Stimulated activated CD8-positive, alpha-beta memory T cell treated with anti-CD3 and anti-CD28 coated beads, Interleukin-4, amount 100 ng/mL, for 4 hours (primary cell): ENCODE measurements at places on chromosomes 5 and 9.

DNA sequence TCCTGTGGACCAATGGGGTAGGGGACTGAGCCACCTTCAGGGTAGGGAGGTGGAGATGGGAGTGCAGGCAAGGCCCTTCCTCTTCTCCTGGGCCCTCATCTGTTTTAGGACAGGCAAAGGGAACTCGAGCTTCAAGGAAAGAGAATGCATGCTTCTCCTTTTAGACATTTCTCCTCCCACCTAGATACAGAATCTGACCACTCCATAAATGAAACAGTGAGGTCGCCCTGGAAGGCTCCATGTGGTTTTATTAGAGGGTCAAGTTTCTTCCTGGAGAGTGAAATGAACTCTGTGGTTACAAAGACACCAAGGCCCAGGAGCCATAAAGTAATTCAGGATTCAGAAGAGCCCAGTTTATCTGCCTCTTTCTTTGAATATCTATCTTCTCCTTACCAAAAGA, 14.9 kb downstream of the LHFPL2 start:
- DNase-seq = no peak

- DNase-seq = no peak
These were observed 84.5 kb upstream of the CTNNA1 start for GRCh38 chr5:138668451-138669380.

DNA sequence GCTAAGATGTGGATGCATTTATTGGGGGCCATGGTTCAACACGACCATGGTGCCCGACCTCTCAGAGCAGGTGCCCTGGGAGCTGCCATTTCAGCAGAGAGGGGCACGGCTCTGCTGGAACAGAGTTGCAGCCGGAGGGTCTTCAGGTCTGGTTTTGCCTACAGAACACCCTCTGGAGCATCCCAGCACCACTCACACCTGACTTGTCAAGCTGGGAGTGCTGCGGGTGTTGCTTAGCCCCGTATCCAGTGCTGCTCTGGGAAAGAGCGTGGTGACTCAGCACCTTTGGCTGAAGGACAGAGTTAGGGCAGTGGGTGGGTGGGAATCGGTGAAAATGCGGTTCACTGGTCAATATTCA, 36.5 kb upstream of the IRX4 start:
- DNase-seq = no peak

GRCh38 chr5:73686912-73687311, 60.9 kb downstream of the ARHGEF28 start:
- DNase-seq = no peak

- DNase-seq = no peak
These were observed 110.1 kb downstream of the MED27 start for GRCh38 chr9:131969469-131969989.

GRCh38 chr9:99103054-99103895, 1.6 kb upstream of the TGFBR1 start:
- no peak for DNase-seq

GRCh38 chr5:10671041-10672008, 89.7 kb downstream of the DAP start:
- no peak for DNase-seq

DNA sequence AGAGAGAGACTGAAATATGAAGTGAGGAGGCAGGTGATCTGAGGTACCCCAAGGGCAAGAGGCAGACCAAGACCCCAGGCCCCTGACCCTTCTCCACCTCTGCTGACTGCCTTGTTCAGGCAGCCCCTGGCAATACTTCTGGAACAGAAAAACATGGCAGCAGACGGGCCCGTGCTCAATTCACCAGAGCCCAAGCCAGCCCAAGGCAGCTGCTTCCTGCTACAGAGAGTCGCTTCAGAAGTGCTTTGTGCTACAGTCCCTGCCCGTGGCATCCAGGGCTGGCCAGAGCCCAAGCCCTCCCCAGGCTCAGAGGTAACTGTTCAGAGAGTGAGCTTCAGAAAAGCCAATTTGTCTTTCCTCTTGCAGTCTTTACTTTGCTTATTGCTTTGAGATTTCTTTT, 151.4 kb upstream of the FSTL4 start:
- no peak for DNase-seq

DNA sequence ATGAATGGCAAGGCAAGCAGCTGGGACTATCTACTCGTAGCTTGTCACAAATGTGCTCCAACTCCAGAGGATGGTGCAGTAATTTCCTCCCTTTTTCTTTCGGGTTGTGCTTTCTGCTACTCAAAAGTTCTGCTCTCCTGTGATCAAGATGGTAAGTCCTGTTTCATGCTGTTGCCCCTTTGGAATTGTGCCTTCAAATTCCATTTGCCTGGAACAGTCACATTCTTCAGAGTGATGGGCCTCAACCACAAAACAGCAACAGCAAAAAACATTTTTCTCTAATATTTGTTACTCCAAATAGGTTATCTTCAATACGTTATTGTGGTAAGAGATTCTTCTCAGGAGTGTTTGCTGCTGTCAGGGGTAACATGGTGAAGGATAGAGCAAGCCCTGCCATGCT, 209.3 kb downstream of the PALM2AKAP2 start:
- no peak for DNase-seq

- DNase-seq = no peak
These were observed 22.3 kb downstream of the PDE8B start for GRCh38 chr5:77232574-77233358.

- DNase-seq = no peak
These were observed 378.3 kb downstream of the KCTD16 start for GRCh38 chr5:144548936-144549335.

- no peak for DNase-seq
These were observed 737 bp downstream of the RNF180 start for GRCh38 chr5:64166201-64166959.

GRCh38 chr5:112084149-112084548, 327.2 kb upstream of the NREP start:
- no peak for DNase-seq

DNA sequence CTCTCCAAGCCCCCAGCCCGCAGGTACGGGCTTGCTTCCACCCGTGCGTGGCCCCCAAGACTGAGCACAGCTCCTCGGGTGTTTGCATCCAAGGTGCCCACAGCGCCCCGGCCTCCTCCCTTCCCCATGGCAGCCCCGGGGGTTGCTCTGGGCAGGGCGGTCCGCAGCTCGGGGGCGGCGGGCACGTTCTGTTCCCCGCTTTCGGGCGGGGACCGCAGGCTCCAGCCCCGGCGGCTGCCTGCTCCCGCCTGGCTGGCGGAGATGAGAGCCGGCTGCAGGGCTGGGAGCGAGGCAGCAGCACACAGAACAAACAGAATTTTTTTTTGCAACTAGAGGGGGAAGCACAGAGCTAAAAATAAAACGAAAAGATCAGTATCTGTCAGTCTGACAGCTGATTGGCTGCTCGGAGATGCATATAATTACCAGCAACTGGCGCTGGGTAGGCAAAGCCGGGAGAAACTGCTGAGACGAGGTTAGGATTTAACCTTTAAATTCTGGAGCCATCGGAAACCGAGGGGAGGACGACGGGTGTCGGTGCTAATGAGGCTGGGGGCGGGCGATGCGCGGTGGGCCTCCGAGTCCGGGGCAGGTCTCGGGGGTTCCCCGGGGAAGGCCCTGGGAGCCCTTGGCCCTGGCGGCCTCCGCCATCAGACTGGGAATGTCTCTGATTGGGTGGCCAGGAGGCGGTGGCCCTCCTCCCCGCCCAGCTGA, 142.7 kb upstream of the IER5L start:
- DNase-seq = no peak

- no peak for DNase-seq
These were observed 24.0 kb downstream of the TMOD1 start for GRCh38 chr9:97525451-97525850.

- no peak for DNase-seq
These were observed 143.0 kb downstream of the CAVIN4 start for GRCh38 chr9:100720922-100721321.

- no peak for DNase-seq
These were observed 96.7 kb upstream of the MAMDC2 start for GRCh38 chr9:69946800-69947437.

- no peak for DNase-seq
These were observed 516.1 kb upstream of the CDH10 start for GRCh38 chr5:25160891-25161290.

- no peak for DNase-seq
These were observed 91.2 kb upstream of the ERBIN start for GRCh38 chr5:65835191-65835590.

GRCh38 chr5:81650987-81651386, 99.9 kb downstream of the SSBP2 start:
- no peak for DNase-seq

GRCh38 chr9:114371973-114372917, 15.5 kb downstream of the AKNA start:
- DNase-seq = no peak

GRCh38 chr5:91556-92263, at the start of gene PLEKHG4B:
Gene PLEKHG4B, plus strand, starts transcription at chr5:92168. Its CDS starts 64 bp downstream, at chr5:92232.
- DNase-seq = no peak

GRCh38 chr9:73613092-73613701, 461.5 kb downstream of the ANXA1 start:
- DNase-seq = no peak

GRCh38 chr5:122182491-122182921, 53.2 kb downstream of the ZNF474 start:
- no peak for DNase-seq
